ENCODE measurements at places on chromosomes 2 and 18.
A peak's percentile ranks its signal among the peaks of the same experiment; 100 is the strongest.

GRCh38 chr2:159608723-159609308, 7.5 kb downstream of the BAZ2B start:
- no peak for DNase-seq

GRCh38 chr2:152583512-152584229, 133.6 kb downstream of the PRPF40A start:
- peak; percentile 98 for DNase-seq

DNA sequence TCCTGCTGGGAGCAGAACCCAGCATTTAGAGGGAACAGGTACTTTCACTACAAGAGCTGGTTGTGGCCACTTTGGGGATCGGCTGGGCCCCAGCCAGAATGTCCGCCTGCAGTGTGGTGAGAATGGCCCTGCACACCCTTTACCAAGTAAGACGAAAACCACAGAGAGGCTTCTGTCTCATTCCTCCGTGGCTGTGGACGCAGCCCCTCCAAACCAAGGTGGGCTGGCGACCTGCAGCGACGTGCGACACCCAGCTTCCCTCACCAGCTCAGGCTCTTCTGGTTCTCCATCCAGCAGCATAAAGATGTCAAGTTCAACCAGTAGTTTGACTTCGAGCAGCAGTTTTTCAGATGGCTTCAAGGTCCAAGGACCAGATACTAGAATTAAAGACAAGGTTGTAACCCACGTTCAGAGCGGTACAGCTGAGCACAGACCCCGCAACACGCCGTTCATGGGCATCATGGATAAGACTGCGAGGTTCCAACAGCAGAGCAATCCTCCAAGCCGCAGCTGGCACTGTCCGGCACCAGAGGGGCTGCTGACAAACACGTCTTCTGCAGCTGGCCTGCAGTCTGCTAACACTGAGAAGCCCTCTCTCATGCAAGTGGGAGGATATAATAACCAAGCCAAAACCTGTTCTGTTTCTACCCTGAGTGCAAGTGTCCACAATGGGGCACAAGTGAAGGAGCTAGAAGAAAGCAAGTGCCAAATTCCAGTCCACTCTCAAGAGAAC, 56.2 kb downstream of the WDSUB1 start:
- no peak for DNase-seq

DNA sequence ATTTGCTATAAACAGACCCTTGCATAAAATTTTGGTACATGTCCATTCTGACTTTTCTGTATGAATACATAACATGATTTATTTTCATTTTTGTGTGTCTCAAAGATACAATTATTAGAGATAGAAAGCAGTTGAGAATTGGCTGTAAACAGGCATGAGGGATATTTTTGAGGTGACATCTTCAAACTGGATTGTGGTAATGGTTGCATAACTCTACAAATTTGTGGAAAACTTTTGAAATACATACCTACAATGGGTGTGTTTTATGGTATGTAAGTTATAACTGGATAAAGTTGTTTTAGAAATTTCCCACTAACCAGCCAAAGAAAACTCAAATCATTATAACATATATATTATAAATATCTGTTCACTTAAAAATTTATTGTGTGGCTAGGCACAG, 39.6 kb downstream of the GREB1L start:
- DNase-seq = no peak

DNA sequence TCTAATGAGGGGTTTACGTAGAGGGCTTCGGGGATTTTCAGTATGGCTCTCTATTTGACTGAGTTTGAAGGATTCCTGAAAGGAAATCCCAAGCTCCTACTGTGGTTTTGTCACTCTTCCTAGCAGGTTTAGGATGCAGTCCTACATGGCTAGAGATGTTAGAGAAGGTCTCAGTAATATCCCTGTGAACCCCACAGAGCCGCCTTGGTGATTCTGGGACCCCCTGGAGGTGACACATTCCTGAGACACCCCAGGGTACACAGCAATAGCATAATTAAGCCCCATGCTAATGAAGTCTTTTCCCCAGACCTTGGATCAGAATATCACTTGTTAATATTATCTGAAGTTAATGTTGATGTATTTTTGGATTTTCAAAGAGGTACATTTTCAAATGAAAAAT, 103.8 kb downstream of the SNTG2 start:
- DNase-seq = no peak

DNA sequence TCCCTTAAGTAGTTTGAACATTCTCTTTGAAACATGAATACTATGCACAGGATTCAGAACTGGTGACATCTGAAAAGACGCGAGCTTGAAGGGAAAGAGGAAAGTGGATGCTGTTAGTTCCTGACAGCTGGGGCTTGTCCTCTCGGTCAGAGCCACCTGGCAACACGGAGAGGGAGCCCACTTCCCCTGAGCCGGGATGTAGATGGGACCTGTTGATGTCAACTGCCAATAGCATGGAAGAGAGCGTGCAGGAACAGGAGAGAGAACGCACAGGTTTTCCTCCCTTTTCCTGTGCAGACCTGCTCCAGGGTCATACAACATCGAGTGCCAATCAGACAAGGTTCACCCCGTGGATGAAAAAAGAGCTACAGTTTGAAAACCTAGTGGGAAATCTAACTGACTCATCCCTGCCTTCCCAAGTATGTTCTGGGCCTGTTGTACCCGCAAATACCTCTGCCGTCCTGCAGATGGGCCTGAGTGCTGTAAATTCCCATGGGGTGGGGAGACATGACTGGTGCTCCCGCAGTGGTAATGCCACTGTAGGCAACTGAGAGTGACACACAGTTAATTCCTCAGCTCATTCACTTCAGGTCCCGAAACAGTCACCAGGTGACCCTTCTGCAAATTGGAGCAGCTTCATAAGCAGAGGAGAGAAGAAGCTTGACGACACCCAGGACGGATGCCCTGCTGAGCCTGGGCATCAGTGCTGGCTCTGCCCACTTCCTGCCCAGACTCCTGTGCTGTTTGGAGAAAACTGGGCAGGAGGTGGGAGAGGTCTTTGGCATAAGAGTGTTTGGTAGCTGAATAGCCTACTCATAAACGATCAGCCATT, 13.9 kb upstream of the MBP start:
- DNase-seq = no peak

GRCh38 chr18:32167980-32168730, 21.7 kb upstream of the MEP1B start:
- no peak for DNase-seq

DNA sequence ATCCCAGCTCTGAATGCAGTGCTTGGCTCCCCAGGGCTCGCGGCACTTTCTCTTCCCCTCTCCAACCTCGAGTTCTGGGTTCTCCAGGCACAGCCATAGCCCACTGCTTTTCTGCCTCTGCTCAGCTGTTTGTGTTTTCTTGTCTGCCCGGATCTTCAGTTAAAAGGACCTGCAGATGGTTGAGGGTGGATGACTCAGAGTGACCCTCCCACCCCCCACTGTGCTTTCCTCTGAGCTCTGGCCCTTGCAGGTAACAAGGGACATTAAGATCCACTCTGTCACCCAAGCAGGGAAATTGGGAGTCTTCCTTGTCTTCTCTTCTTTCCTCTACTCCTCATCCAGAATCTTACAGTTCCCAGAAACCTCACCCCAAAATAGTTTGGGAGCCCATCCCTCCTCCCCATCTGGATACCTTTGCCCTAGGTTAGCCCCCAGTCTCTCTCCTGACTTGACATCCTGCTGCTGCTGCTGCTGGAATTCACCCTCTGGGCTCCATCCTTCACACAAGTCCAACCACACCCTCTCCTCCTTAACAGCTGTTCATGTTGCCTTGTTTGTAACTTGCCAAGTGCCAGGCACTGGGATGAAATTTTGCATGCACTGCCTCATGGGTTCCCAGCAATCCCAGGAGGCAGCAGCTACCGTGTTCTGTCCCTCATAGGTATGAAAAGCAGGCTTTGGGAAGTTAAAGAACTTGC, 157.9 kb upstream of the TTC39C start:
- no peak for DNase-seq

- DNase-seq = no peak
Measured at GRCh38 chr2:168848225-168848624, 42.0 kb downstream of the SPC25 start.

DNA sequence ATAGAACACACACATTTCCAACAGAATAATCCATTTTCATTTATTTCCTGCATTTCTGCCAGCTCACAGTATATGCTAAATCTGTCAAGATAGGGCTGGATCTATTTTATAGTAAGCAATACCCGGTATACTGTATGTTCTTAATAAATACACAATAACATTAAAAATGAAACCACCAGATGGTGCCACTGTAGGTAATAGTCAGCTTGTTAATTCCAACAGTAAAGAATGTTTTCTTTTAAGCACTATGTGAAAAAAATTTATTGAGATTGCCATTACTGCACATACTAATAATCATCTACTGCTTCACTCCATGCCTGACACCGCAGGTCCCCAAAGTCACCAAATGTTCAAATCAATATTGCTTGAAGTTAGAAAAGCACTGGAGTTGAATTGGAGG, 131.5 kb upstream of the PGAP1 start:
- no peak for DNase-seq

DNA sequence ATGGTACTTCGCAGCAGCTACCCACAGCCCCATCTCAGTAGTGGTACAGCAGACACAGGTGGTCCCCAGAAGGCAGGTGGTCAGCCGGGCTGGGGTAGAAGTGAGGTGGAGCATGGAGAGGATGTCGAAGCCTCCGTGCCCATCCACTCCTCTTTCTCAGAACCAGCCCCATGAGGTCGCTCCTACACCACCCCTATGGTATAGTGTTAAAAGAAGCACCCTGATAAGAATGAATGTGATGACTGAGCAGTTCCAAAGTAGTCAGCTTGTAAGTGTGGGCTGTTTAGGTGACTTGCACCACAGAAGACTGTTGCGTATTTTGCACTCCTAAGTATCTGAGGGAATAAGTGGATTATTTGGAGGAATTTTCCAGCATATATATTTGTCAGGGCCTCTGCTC, 111.3 kb downstream of the WDSUB1 start:
- DNase-seq = peak; percentile 88

DNA sequence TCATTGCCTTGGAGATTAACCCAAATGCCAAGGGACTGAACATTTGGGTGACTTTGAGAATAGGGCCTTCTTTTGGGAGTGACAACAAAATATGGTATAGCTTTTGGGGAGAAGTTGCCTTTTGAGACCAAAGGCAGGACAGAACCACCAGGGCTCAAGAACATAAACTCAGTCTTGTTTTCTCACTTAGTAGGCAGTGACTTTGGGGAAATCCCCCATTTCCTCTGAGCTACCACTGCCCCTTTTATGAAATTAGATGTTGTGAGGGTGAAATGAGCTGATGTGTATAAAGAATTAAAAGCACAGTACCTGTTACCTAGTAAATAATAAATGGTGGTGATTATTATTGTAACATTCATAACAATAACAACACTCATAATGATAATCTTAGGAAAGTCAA, 36.5 kb downstream of the GPD2 start:
- peak; percentile 7 for DNase-seq

- no peak for DNase-seq
Measured at GRCh38 chr2:217520356-217521010, 482.3 kb downstream of the TNS1 start.

DNA sequence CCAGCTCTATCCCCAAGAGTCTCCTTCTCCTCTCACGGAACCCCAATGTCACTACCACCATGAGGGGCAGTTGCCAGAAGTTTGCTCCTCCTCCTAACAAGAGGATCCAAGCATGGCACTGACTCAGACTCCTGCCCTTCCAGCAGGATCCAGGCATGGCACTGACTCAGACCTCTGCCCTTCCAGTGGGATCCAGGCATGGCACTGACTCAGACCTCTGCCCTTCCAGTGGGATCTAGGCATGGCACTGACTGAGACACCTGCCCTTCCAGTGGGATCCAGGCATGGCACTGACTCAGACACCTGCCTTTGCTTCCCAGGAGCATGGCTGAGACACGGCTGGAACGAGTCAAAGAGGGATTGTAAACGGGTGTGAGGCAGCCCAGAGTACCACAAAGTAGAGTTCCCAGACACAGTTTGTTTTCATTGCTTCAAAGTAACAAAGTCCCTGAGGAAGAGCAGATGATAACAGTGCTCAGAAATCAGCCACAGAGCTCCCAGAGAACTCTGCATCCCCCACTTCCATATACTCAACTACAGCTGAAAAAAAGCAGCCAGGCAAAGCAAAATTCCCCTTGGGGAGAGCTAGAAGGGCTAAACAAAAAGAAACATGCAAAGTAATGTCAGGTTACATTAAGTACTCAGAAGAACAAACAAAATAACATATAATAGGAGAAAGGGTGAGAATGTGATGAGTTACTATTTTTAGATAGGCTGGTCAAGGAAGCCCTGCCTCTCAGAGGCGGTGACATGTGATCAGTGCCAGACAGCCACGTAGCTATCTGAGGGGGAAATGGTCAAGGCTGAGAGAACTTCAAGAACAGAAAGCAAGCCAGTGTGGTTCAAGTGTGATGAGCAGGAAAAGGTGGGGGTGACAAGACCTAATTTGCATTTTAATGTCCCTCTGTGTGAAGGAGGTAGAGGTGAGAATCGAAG, 3.0 kb downstream of the BUB1 start:
- DNase-seq = peak; percentile 28

DNA sequence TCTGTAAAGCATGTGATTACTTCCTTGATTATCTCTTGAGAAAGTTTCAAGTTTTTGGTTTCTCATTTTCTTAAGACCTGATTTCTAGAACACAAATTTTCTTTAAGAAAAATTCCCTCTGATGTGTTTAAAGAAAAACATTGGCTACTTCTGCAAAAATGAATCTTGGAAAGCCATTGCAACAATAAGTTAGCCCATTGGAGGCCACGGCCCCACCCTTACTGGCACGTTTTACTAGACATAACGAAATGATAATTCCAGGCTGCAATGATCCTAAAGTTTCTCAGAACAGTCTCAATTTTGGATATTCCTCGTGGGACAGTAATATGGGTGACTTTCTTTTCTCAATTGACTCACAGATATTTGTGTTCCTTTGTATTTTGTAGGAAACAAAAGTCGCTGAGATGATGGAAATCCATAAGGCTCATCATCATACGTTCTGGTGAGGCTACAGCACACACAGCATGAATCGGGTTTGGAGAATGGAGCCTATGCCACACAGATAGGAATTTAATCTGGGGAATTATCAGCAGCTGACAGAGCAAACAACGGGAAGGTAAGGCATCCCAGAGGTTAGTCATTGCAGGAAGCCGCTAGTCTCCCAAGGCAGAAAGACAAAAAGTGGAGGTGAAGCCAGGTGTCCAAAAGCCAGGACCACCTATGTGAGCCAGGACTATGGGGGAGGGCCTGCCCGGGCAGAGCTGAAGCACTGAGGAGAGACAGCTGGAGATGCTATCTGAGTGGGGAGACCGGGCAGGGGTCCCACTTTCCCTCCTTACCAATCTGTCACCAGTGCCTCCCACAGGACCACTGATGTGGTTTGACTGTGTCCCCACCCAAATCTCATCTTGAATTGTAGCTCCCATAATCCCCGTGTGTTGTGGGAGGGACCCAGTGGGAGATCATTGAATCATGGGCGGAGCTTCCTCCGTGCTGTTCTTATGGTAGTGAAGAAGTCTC, 35.9 kb downstream of the SOWAHC start:
- no peak for DNase-seq

DNA sequence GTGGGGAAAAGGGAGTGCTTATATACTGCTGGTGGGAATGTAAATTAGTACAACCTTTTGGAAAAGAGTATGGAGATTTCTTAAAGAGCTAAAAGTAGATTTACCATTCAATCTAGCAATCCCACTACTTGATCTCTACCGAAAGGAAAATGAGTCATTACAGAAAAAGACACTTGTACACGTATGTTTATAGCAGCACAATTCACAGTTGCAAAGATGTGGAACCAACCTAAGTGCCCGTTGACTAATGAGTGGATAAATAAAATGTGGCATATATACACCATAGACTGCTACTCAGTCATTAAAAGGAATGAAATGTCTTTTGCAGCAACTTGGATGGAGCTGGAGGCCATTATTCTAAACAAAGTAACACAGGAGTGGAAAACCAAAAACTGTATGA, 29.5 kb downstream of the FLACC1 start:
- no peak for DNase-seq
